ENCODE measurements at places on chromosomes 2 and 18.
A peak's percentile ranks its signal among the peaks of the same experiment; 100 is the strongest.

DNA sequence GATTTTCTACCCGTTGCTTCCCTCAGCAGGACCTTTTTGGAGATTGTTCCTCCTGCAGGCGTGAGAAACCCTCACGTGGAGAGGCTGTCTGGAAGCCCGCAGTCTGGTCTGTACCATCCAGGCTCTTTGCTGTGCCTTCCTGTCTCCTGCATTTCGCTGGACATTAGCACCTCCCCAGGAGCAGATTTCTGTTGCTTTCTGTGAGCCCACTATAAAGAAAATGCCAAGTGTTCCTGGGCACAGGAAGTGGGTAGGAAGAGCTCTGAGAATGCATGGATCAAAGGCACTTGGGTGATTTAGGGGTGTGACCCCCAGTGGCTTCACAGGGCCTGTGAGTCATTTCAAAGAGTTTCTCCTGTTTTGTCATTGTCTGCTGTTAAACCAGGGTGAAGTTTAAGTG, 27.3 kb downstream of the SPTBN1 start:
- DNase-seq: peak; percentile 87

DNA sequence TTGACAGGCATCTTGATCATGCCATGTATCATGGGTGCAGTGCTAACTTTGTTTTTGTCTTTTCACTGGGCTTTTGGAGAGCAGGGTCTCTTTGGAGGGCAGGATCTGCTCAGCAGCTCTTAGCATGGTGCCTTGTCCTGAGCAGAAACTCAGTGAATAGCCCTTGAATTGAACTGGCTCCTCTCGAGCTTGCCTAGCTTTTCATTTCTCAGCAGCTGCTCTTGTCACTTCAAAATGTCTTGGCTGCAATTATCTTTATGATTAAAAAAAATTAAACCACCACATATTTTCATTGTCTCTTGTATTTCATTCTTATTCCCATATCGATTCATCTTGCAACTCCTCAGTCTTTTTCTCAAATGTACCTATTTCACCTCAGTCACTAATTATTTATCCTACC, 50.5 kb downstream of the CCDC85A start:
- DNase-seq: no peak

- no peak for DNase-seq
Measured at GRCh38 chr18:76314015-76314414, 181.0 kb downstream of the ZNF516 start.

DNA sequence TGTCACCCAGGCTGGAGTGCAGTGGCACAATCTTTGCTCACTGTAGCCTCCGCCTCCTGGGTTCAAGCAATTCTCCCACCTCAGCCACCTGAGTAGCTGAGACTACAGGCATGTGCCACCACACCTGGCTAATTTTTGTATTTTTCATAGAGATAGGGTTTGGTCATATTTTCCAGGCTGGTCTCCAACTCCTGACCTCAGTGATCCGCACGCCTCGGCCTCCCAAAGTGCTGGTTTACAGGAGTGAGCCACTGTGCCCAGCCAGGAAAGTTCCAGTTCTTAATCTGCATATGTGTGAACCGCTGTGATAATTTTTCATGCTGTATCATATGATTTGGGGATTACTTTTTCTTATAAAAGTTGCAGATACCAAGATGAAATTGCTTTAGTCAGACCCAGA, 14.6 kb upstream of the PPP4R1 start:
- DNase-seq: no peak

DNA sequence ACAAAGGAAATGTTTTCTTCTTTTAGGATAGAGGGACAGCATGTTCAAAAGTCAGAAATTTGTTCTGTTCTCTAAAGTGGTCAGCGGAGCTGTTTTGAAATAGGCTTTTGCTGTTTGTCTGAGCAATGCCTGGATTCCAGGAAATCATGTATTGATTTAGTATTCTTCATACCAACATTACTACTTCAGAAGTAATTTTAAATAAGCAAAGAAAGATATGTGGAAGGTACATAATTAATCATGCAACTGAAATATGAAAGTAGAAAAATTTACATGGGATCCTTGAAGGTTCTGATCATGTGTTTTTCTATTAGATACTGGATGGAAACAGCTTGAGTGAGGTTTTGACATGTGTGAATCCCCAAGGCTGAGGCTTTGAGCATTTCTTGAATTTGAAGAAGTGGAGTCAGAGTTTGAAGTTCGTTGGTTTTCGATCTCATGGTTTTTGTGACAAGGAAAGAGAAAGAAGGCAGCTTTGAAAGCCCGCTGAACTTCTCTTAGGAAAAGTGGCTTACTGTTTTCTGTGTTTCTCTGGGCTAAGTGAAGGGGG, 220.0 kb downstream of the LDLRAD4 start:
- no peak for DNase-seq

DNA sequence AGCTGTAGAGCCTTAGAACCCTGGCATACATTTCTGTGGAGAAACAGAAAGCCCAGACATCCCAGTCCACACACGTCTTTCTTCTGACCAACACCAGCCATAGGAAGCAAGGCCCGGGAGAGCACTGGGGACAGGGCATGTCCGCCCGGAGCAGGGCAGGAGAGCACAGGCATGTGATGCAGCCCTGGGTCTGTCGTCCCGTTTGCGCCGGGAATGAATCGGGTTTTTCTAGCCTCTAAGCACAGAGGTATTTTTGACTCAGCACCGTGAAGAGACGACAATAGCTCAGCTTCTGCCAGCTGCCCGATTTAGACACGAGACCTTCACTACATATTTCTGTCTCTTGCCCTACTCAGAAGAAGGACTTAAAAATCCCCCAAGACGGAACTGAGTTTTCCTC, 7.3 kb upstream of the AMMECR1L start:
- no peak for DNase-seq

- DNase-seq: no peak
Measured at GRCh38 chr2:104598636-104599035, 255.3 kb upstream of the POU3F3 start.

DNA sequence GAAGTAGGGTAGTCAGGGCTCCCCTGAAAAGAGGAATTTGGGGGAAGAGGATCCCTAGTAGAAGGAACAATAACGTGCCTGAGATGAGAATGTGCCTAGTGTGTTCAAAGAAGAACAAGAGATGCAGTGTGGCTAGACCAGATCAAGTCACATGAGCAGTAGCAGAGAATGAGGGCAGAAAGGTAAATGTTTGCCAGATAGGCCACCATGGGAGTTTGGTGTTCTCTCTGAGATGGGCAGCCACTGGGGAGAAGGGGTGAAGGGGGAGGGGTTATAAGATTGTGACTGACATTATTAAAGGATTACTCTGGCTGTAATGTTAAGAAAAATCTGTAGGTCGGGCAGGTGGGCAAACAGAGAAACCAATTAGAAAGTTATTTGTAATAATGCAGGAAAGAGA, 166.0 kb downstream of the LCLAT1 start:
- DNase-seq: no peak

DNA sequence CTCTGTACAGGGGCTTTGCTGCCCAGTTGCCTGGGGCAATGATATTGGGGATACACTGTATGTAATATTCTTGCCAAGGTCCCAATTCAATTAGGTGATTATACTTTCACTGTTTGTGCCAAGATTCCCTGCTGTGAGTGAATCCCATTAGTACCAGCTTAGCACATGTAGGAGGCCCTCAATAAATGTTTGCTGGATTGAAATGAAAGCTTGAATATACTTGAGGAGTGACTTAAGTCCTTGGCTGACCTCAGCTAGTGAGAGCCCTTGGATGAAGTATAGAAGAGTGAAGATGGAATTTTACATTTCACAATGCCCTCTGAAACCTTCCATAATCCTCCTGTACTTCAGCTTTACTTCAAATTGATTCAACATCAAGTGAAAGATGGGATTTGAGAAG, 102.9 kb downstream of the GATA6 start:
- no peak for DNase-seq

DNA sequence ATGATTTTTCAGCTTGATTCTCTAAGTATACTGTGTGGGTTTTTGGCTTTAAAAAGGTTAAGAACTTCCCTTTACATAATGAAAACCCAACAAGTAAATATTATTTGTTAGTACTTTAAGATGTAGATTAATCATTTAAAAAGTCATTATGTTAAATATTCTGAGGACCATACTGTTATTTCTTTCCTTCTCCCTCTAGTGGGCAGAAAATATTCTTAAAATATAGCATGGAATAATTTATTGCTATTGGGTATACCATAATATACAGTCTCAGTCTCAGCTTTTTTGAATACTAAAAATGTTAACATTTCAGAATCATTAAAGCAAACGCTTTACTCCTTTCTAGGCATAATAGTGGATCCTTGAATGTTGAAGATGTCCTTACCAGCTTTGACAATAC, 28.1 kb downstream of the CAMKMT start:
- no peak for DNase-seq

- no peak for DNase-seq
Measured at GRCh38 chr2:10785260-10785659, 27.3 kb downstream of the PDIA6 start.

- DNase-seq: no peak
Measured at GRCh38 chr2:56713161-56713676, 529.4 kb downstream of the CCDC85A start.
